Iris pigment epithelial cell (primary cell): ENCODE measurements at places on chromosomes 2 and 18.

GRCh38 chr18:47175283-47175897 is 774 bp downstream of the IER3IP1 start:
- peak; percentile 21 for DNase-seq

DNA sequence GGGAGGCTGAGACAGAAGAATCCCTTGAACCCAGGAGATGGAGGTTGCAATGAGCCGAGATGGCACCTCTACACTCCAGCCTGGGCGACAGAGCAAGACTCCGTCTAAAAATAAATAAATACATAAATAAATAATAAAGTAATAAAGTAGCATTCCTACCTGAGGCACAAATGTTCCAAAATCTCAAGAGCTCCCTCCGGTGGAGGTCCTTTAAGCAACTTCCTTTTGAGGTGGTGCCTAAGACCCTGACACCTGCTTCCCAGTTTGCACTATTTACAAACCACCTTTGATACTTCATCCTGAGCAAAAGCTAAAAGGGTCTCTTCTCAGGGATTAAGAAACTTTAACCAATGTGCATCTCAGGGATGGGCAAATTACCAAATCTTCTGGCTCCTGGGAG is 505.1 kb downstream of the CNTNAP5 start:
- no peak for DNase-seq

GRCh38 chr2:214436470-214436869 is 25.6 kb downstream of the VWC2L start:
- no peak for DNase-seq

DNA sequence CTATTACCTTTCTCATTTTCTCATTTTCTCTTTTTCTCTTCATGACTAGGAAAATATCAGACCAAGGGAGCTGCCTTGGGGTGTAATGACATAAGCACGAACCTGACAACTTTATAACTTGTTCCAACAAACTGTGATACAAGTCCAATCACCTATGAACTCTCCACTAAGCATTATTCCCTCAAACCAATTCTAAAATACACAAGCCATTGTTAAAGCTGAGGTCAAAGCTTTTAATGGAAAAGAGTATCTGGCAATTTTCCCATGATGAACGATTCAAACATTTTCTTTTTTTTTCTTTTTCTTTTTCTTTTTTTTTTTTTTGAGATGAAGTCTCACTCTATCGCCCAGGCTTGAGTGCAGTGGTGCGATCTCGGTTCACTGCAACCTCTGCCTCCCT is 48.4 kb upstream of the NARS1 start:
- DNase-seq = no peak

- DNase-seq = no peak
Observed at GRCh38 chr18:80200171-80200931, 47.0 kb downstream of the PARD6G start.

DNA sequence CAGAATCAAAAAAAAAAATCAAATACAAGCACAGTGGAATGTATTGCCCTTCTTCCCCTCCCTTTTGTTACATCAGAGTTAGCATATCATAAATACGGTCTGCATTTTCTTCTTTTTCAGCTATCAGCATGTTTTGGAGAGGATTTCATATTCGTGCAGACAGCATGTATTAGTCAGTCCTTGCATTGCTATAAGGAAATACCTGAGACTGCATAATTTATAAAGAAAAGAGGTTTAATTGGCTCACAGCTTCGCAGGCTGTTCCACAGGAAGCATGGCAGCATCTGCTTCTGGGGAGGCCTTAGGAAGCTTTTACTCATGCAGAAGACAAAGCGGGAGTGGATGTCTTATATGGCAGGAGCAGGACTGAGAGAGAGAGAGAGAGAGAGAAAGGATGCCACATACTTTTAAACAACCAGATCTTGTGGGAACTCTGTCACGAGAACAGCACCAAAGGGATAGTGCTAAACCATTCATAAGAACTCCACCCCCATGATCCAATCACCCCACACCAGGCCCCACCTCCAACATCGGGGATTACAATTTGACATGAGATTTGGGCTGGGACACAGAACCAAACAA is 8.9 kb downstream of the IL1B start:
- no peak for DNase-seq

- DNase-seq = no peak
Observed at GRCh38 chr2:3442185-3442584, 62.7 kb downstream of the TRAPPC12 start.

- no peak for DNase-seq
Observed at GRCh38 chr2:72841462-72842125, 15.8 kb upstream of the EXOC6B start.

GRCh38 chr2:151808258-151809072 is 19.8 kb downstream of the ARL5A start:
- peak; percentile 32 for DNase-seq

- no peak for DNase-seq
Observed at GRCh38 chr18:62522178-62522503, 684 bp upstream of the ZCCHC2 start.

DNA sequence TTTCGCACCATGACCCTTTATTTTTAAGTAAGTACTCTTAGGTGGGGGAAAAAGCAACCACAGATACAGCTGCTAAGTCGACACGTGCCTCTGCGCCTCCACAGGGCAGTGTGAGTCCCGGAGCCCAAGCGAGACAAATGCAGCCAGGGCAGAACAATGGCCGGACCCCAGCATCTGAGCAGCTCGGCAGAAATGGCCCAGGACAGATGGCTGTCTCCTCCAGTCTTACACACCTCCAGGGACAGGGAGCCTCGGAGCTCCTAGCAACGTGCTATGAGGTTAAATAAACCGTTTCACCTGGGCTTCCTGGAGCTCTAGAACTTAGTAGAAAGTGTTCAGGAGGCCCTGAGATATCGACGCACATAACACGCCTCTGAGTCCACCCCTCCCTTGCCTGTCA is 47.3 kb upstream of the SALL3 start:
- DNase-seq = no peak

GRCh38 chr2:3492951-3493614 is 26.2 kb downstream of the ADI1 start:
- DNase-seq = peak; percentile 95

DNA sequence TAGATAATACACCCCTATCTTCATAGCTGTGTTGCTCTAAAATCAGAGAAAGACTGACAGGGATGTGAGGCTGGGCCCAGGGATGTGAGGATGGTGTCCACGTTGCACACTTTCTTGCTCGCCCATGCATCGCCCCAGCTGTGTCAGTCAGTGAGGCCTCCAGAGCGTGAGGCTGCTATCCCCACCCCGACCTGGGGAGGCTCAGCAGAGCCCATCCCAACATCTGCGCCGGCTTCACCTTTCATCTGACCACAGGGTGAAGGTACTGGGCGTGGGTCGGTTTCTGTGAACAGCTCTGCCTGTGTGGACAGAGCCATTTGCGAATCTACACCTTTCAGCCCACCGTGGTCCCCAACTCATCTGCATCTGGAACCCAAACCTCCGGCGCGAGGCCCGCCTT is 255.7 kb downstream of the HDAC4 start:
- no peak for DNase-seq

DNA sequence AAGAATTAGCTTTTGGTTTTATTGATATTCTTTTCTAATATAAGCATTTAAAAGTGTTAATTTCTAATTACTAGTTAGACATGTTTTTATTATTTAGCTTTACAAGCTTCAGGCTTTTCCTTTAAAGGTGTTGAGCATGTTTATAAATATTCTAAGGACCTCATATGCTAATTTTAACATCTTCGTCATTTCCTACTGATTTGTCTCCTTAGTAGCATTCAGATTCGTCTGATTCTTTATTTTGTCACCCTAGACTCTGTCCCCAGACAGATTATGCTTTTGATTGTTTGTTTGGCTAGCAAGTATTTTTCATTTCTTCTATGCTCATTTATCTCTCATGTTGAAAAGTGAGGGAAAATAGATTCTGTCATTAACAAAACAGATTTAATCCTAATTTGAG is 51.7 kb downstream of the EIF5B start:
- no peak for DNase-seq

DNA sequence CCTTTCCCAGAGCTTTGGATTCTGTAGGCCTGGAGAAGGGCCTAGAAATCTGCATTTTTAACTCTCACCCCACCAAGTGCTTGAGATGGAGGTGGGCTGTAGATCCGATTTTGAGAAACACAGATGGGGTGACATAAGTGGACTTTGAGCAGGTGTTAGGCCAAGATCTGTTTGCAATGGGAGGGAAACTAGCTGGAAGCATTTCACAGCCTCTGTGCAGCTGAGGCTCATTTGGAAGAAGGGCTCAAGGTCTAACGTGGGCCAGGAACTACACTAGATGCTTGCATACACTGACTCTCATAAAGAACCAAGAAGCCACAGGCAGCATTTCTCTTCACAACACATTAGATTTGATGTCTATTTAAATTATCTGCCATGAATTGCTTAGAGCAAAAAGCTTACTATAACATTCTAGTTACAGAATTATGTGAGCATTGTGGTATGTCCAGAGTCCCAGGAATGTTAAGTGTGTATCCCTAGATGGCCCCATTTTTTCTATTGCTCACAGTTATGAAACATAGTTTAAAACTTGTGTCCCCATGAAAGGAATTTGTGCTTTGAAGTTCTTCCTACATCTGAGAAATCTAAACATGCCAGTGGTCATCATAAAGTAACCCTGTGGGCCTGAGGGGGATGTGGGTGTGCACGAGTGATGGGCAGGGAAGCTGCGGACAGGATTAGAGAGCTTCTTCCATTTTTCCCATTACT is 77.2 kb downstream of the CD28 start:
- DNase-seq = peak; percentile 94

GRCh38 chr2:88452980-88453582 is 588 bp upstream of the FOXI3 start:
- DNase-seq = no peak

DNA sequence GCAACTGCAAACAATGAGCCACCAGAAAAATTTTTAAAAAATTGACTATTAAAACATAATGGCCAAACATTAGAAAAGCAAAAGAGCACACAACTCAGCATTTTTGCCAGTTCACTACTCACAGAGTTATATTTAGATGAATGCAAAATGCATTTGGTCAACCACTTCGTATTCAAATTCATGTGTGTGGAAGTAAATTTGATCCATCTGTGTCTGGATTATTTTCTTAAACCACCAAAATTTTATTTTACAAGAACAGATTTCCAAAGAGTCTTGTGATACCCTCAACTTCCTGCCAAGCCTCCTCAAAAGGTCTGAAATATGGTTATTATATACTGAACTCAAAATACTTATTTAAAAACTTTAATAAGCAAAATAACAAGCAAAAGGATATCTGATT is 57.4 kb downstream of the PPP1R1C start:
- DNase-seq = no peak

- DNase-seq = no peak
Observed at GRCh38 chr18:78562531-78562961, 417.1 kb upstream of the SALL3 start.

GRCh38 chr2:218145124-218145523 is 19.3 kb downstream of the CXCR2 start:
- peak; percentile 72 for DNase-seq

DNA sequence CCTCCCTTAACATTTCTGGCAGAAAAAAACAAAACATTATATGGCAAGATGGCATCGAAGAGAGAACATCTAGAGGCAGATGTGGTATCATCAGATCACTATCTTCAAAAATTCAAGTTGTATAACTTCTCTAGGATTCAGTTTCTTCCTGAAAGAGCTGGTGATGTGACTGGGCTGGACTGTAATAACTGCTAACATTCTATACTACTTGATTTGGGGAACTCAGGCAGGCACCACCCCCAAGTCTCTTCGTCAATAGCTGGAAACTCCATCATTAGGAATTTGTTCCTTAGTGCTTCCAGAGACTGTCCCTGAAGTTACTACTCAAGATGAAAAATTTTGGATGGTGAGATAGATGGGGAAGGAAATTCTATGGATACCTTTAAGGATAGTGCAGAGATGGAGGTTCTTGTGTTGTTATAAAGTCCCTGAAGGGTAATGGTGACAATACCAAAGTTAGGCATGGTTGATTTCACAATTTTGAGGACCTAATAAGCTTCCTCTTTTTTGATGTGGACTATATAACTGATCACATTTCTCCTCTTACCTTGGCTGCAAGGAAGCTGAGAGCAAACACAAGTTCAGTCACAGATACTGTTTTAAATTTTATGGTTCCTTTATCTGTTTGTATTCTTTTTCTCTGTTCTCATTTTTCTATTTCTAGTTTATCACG is 59.1 kb upstream of the PGAP1 start:
- no peak for DNase-seq

DNA sequence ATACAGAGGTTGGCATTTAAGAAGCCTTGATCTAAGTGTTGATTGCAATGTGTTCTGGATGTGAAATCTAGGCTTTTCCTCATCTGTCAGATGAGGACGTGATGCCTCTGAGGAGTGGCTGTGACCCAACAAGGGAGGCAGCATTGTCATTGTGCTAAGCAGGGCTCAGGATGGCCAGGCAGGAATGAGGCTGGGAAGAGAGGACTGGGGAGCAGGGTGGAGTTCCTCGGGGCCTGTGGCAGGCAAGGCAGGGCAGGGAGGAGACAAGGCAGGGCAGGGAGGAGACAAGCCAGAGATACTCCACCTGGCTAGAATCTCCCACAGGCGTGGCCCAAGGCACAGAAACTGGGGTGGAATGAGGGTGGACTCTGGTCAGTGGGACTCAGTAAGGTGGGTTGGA is 116.6 kb downstream of the RPIA start:
- no peak for DNase-seq

DNA sequence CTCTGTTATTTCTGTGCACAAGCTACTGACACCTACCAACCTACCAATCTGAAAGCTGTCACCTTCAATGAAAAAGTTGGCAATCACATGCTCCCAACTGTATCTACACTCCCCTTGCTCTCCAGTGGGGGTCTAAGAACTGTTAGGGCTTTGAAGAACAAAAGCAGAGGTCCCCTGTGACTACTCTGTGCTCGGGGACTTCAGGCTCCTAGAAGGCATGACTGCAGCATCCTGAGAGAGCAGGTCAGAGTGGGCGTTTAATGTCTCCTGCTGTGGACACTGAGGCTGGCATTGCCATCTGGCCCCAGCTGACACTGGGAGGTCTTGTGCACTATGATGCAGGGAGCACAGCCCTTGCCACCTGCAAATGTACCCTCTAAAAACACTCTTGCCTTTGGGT is 93.3 kb downstream of the ACTR2 start:
- DNase-seq = no peak

- DNase-seq = no peak
Observed at GRCh38 chr2:176156807-176157498, at the start of gene HOXD3. TSS of gene HOXD3 (plus strand) at chr2:176157307. CDS start at chr2:176169115, 11,808 bp downstream.

GRCh38 chr18:57430079-57431001 is 4.8 kb upstream of the ONECUT2 start:
- no peak for DNase-seq

DNA sequence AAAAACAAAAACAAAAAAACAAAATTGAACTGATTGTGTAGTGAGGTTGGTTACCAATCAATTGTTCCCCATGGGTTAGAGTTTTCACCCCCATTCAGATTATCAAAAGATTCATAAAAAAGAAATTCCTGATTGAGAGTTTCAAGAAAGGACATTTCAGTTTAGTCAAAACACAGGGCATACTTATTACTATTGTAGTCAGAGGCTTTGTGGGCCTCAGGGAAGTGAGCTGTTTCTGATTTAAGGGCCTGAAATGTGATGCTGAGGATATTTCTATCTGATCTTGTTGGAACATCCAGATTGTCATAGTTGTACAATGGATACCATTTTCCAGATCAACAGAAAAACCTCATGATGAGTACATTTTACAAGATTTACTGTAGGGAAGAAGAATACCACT is 368.1 kb upstream of the NETO1 start:
- DNase-seq = no peak

GRCh38 chr2:95015261-95015912 is 10.1 kb upstream of the MAL start:
- no peak for DNase-seq

- no peak for DNase-seq
Observed at GRCh38 chr18:50724751-50725151, 95.1 kb downstream of the MRO start.
